ENCODE measurements at places on chromosomes 1 and 21. TPM values are rescaled to one million over a fixed set of nuclear protein-coding genes. Genes with fewer than 3 reads are reported as not detected.

GRCh38 chr1:214546886-214547641, 4.3 kb downstream of the PTPN14 start:
- no peaks in the 10 kb centered on the region for H3K36me3 ChIP-seq
- H3K27me3 ChIP-seq, result no peaks in the 10 kb centered on the region
- DNase-seq, result no peak
- no peak overlapping the region for H3K4me3 ChIP-seq

Gene CELA3A
- not detected for total RNA-seq

- H3K27ac ChIP-seq, result no peak overlapping the region
- no peaks in the 10 kb centered on the region for H3K36me3 ChIP-seq
- H3K27me3 ChIP-seq, result no peaks in the 10 kb centered on the region
- DNase-seq, result no peak
Measured at GRCh38 chr1:221813887-221814286, 72.0 kb upstream of the DUSP10 start.

Gene RFX5
- total RNA-seq, result 48.3 TPM

- no peak for DNase-seq
- H3K36me3 ChIP-seq, result no peaks in the 10 kb centered on the region
- peaks cover 28% of the 10 kb centered on the region for H3K4me1 ChIP-seq
- H3K4me3 ChIP-seq, result no peak overlapping the region
Measured at GRCh38 chr21:45367402-45368351, 37.3 kb upstream of the COL18A1 start.

- no peak overlapping the region for H3K4me3 ChIP-seq
- DNase-seq, result no peak
- H3K27ac ChIP-seq, result no peak overlapping the region
- no peaks in the 10 kb centered on the region for H3K27me3 ChIP-seq
- H3K36me3 ChIP-seq, result no peaks in the 10 kb centered on the region
Measured at GRCh38 chr1:88022516-88022915, 661.6 kb upstream of the PKN2 start.

Gene CLEC20A
- not detected for total RNA-seq

GRCh38 chr1:235841938-235842545, 24.7 kb downstream of the LYST start:
- H3K4me3 ChIP-seq, result no peak overlapping the region
- no peaks in the 10 kb centered on the region for H3K27me3 ChIP-seq
- no peaks in the 10 kb centered on the region for H3K36me3 ChIP-seq
- H3K4me1 ChIP-seq, result peaks cover 30% of the 10 kb centered on the region

DNA sequence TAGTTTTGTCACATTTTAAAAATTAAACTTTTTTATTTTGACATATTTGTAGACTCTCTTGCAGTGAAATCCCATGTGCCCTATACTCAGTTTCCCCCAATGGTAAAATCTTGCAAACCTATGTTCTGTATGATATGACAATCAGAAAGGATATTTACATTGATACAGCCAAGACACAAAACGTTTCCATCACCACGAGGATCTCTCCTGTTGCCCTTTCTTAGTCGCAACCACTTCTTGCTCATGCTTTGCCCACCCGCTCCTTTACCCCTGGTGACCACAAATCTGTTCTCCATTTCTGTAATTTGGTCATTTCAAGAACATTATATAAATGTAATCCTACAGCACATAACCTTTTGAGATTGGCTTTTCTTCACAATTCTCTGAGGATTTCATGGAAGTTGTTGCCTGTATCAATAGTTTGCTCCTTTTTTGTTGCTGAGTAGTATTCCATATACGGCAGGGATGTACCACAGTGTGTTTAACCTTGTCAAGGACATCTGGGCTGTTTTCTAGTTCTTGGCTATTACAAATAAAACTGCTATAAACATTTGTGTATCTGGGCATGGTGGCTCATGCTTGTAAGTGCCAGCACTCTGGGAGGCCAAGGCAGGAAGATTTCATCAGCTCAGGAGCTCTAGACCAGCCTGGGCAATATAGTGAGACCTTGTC, 14.0 kb upstream of the BATF3 start:
- no peak overlapping the region for H3K4me3 ChIP-seq
- H3K27ac ChIP-seq, result no peak overlapping the region
- no peak for DNase-seq

Gene RPE65
- total RNA-seq, result not detected

GRCh38 chr1:200970771-200971427, 52.6 kb downstream of the KIF21B start:
- H3K4me1 ChIP-seq, result no peaks in the 10 kb centered on the region
- DNase-seq, result no peak
- no peak overlapping the region for H3K27ac ChIP-seq
- peaks cover 3% of the 10 kb centered on the region for H3K27me3 ChIP-seq

- peaks cover 44% of the 10 kb centered on the region for H3K4me1 ChIP-seq
- H3K27ac ChIP-seq, result peak overlapping the region; percentile 50
- H3K4me3 ChIP-seq, result no peak overlapping the region
- H3K27me3 ChIP-seq, result no peaks in the 10 kb centered on the region
- no peaks in the 10 kb centered on the region for H3K36me3 ChIP-seq
- DNase-seq, result peak; percentile 73
Measured at GRCh38 chr1:20477348-20478056, 8.5 kb downstream of the CAMK2N1 start.

Gene F11R
- 32.1 TPM for total RNA-seq

DNA sequence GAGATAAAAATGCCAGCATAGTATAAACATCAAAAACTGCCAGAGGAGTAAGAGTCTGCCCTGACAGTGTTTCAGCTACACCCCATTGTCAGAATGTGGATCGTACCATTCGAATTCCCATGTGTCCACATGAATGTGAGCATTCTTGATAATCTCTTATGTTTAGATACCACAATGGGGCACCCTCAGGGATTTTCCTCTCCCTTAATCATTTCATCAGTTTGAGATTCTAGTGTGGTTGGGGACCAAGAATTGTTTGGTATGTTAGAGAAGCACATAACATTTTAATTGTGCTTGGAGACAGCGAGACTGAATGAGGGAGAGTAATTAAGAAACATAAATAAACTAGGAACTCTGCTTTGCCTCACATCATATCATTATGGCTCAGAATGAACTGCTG, 120.2 kb downstream of the ZC3H11B start:
- H3K27me3 ChIP-seq, result no peaks in the 10 kb centered on the region
- H3K4me3 ChIP-seq, result no peak overlapping the region

DNA sequence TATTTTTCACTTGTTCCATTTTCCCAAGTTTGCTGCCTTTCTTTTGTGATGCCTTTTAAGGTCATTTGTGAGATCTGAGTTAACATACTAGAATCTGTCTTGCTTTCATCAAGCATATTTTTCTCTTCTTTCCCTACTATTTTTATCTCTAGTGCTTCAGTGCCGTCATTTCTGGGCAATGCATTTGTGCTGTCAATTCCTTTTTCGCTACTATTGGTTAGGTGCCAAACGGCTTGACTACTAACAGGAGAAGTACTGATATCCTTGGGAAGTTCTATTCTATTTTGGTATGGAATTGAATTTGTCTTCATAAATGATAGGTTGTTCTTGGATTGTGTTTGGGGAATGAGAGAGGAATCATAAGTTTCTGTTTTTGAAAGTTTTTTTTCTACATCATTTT, 42.2 kb downstream of the LRRC53 start:
- no peaks in the 10 kb centered on the region for H3K27me3 ChIP-seq
- no peak overlapping the region for H3K27ac ChIP-seq
- no peak for DNase-seq
- H3K36me3 ChIP-seq, result no peaks in the 10 kb centered on the region
- no peaks in the 10 kb centered on the region for H3K4me1 ChIP-seq

DNA sequence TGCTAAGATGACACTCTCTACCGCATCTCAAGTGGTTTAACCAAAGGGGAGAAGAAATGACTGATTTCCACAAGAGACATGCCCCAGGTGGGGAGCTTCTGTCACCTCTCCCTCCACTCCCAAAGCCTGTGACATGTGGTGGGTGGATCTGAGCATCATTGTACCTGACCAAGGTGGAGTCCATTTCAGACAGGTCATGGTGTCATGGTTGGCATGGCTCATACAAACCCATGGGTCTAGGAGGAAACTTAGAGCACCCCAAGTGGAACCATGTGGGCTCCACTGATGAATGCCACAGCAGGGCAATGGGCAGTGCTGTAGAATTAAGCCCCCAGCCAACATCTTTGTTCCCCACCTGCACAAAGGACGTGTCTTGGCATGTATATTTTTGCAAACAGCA, 131.5 kb upstream of the EDN2 start:
- DNase-seq, result no peak
- H3K4me3 ChIP-seq, result no peak overlapping the region
- no peak overlapping the region for H3K27ac ChIP-seq
- no peaks in the 10 kb centered on the region for H3K36me3 ChIP-seq
- H3K27me3 ChIP-seq, result no peaks in the 10 kb centered on the region

DNA sequence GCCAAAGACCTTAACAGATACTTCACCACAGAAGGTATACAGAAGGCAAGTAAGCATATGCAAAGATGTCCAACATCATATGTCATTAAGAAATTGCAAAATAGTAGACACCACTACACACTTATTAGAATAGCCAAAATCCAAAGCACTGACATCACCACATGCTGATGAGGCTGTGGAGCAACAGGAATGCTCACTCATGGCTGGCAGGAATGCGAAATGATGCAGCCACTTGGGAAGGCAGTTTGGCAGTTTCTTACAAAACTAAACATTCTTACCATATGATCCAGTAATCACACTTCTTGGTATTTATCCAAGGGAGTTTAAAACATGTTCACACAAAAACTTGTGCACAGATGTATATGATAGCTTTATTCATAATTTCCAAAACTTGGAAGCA, 261.2 kb upstream of the AJAP1 start:
- H3K4me3 ChIP-seq, result no peak overlapping the region
- no peak overlapping the region for H3K27ac ChIP-seq
- no peaks in the 10 kb centered on the region for H3K4me1 ChIP-seq
- no peaks in the 10 kb centered on the region for H3K36me3 ChIP-seq
- H3K27me3 ChIP-seq, result no peaks in the 10 kb centered on the region
- no peak for DNase-seq

DNA sequence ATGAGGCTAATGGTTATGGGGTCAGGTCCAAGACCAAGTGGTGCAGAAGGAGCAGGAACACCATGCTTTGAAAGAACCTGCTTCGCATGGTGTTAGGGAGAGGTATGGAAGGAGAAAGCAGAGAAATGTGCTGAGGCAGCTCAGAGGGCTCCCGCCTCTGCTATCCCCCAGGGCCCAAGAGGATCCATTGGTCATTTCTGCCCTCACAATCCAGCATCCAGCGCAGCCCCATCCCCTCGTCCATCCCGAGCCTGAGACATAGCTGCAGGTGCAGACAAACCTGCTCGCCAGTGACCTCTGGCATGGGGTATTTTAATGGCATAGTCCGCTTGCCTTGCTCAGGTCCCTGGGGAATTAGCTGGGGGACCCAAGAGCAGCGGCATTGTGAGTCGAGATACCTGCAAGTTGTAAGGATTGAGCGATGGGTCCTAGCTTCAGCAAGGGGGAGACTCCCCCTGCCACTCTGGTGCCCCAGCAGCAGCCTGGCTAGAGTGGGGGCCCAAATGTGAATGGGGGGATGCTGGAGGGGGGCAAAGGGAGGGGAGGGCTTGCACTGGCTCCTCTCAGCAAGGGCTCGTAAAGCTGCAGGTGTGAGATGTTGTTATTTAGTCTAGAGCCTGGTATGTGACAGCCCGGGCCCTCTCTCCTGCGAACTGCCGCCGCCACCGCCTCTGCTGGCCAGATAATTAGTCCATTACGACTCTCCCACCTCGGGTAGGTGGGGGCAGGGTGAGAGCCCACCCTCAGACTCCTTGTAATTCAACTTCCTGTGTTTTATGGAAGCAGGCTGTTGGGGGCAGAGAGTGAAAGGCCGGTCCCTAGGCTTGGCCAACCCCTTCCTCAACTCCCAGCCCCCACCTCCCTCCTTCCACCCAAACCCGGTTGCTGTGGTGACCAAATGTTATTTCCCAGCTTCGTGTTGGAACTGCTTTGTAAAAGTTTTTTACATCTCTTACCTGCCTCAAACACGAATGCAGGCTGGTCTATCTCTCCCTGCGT, 118.8 kb downstream of the RNF220 start:
- no peaks in the 10 kb centered on the region for H3K4me1 ChIP-seq
- DNase-seq, result no peak
- peaks cover 11% of the 10 kb centered on the region for H3K27me3 ChIP-seq
- no peak overlapping the region for H3K4me3 ChIP-seq

GRCh38 chr1:67792103-67792502, 41.2 kb downstream of the GNG12 start:
- H3K4me3 ChIP-seq, result no peak overlapping the region
- no peaks in the 10 kb centered on the region for H3K36me3 ChIP-seq
- H3K4me1 ChIP-seq, result peaks cover 52% of the 10 kb centered on the region
- no peaks in the 10 kb centered on the region for H3K27me3 ChIP-seq

DNA sequence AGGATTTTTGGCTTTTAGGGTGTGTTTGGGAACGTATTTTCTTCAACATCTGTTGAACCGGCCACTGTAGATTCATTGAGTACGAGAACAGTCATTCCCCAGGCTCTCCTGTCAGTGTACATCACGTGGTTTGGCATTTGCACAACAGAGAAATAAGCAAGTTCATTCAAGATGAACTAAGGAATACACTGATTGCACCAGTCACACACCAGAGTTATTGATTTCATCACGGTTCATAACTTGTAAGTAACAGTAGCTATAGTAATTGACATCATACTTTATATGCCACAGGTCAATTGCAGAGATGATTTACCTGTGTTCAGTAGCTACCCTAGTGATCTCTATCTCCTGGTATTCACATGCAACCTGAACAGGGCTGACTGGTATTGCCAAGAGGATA, 90.7 kb upstream of the ETS2 start:
- no peaks in the 10 kb centered on the region for H3K4me1 ChIP-seq
- H3K4me3 ChIP-seq, result no peak overlapping the region
- no peak for DNase-seq

- no peak overlapping the region for H3K27ac ChIP-seq
- H3K36me3 ChIP-seq, result no peaks in the 10 kb centered on the region
- H3K4me1 ChIP-seq, result peaks cover 75% of the 10 kb centered on the region
- no peaks in the 10 kb centered on the region for H3K27me3 ChIP-seq
- peak; percentile 17 for DNase-seq
- no peak overlapping the region for H3K4me3 ChIP-seq
Measured at GRCh38 chr21:42231756-42232155, 12.8 kb downstream of the ABCG1 start.

GRCh38 chr1:33244809-33245186, 11.5 kb upstream of the ZNF362 start:
- H3K27me3 ChIP-seq, result no peaks in the 10 kb centered on the region
- no peaks in the 10 kb centered on the region for H3K36me3 ChIP-seq
- H3K27ac ChIP-seq, result no peak overlapping the region
- no peak overlapping the region for H3K4me3 ChIP-seq
- DNase-seq, result no peak

GRCh38 chr1:62869217-62869754, 85.4 kb downstream of the ATG4C start:
- no peak for DNase-seq
- no peaks in the 10 kb centered on the region for H3K27me3 ChIP-seq
- H3K27ac ChIP-seq, result no peak overlapping the region
- H3K36me3 ChIP-seq, result no peaks in the 10 kb centered on the region

Gene SERTAD4
- total RNA-seq, result 0.57 TPM

DNA sequence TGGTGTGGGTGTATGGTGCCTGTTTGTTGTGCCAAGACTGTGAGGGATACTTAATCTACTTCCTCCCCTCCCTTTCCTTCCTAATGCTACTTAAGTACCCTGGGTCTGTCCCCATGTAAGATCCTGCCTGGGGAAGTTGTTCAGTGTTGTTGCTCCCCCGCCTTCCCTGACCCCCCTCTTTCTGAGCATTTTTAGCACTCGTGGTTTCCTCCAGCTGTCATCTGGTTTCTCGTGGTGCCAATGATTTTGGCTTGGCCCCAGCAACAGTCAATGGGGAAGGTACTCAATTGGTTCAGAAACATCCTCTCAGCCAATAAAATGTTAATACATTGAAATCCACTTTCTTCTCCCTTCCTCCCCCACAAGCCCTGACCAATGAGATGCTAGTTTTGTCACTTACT, 8.0 kb upstream of the B4GALT3 start:
- H3K4me1 ChIP-seq, result peaks cover 12% of the 10 kb centered on the region
- peak; percentile 85 for DNase-seq
- no peaks in the 10 kb centered on the region for H3K36me3 ChIP-seq
- H3K27ac ChIP-seq, result no peak overlapping the region
- no peak overlapping the region for H3K4me3 ChIP-seq

Gene PRDM15
- 3.4 TPM for total RNA-seq

All from adrenal gland (tissue), 19 donors.